ENCODE measurements at places on chromosomes 3 and 15. TPM values are rescaled to one million over a fixed set of nuclear protein-coding genes. Genes with fewer than 3 reads are reported as not detected.

The PAQR5 gene
- polyA plus RNA-seq: 1.0 TPM

DNA sequence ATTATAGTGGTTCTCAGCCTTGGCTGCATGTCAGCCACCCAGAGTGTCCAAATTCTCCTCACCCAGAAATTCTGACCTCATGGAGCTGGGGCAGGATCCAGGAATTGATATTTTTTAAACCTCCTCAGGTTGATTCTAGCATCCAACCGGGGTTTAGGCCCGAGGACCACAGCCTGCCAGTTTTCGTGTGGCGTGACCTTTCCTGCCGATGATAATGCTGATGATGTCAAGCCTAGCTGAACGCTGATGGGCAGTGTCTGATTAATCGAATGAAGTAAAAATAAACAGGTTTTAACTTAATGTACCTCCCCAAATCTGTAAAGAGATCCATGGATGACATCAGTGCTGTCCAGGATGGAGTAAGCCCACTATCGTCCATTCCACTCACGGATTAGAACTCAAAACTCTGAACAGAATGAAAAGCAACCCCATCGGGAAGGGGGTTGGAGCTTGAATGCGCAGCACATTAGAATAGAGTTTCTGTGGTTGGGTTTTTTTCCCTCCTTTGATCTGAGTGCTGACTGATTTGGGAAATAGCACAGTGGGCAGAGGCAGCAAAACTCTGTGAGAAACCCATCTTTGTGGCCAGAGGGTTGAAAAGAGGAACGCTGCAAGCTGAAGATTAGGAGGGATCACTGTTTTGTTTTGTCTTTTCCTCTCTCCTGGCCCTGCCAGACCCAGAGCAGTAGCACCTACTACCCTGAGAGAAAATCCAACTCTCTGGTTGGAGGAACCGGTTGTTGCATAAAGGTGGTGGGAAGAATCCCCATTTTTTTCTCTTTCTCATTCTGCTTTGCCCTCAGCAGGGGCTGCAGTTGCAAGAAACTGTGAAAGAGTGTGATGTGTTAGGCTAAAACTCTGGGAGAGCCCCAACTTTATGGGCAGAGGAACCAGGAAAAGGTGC, 153.9 kb downstream of the APBA2 start:
- no peak for DNase-seq

DNA sequence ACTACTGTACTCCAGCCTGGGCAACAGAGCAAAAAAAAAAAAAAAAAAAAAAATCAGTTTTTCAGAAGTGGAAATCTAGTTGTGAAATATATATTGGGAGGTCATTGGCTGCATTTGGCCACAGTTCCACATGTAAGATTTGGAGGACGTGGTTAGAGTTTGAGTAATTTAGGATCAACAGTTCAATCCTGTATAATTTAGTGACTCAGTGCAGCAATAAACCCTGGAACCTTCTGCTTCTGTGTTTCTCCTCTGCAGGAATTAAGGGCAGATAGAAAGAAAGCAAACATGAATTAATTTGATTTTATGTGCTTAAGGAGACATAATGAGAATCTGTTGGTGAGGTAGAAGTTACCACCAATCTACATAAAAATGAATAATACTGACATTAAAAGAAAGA, 347.0 kb downstream of the PTPRG start:
- DNase-seq: no peak

DNA sequence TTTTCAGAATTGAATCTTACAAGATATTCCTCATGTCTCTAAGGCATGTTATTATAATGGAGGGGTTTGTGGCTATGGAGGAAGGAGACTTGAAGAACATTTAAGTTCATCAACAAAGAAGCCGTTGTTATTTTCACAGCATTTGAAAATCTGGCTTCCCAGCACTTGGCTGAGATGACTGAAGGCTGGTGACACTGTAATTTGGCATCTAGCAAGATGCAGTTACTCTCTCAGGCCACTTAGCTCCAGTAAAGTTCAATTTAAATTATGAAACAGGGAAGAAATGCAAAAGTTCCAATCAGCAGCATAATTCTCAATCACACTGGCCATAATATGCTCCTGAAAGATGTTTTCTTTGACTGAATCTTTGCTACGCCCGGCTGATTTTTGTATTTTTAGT, 139.4 kb upstream of the NUDT16 start:
- DNase-seq: no peak

GRCh38 chr15:39165020-39165706, 415.7 kb upstream of the THBS1 start:
- no peak for DNase-seq

DNA sequence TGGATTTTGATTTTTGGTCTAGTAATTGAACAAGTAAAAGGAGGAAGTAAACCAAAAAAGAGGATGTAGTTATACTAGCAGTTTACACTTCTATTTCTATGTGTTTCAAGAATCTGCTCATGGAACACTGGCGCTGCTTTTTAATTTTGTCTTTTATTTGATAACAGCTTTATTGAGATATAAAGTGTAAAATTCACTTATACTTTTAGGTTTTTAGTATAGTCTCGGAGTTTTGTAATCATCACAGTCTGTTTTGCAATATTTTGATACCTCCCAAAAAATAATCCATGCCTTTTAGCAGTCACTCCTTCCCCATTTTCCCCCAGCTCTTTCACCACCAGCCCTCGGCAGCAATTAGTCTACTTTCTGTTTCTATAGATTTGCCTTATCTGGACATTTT, 18.0 kb downstream of the UBE2E2 start:
- no peak for DNase-seq

All from heart right ventricle (tissue), 16 donors.